Activated CD4-positive, alpha-beta T cell treated with anti-CD3 and anti-CD28 coated beads, Interleukin-2, amount 50 U/mL, for 48 hours (primary cell): ENCODE measurements at places on chromosomes 5 and 9.

GRCh38 chr9:115099901-115100300, 18.1 kb downstream of the TNC start:
- no peak for DNase-seq

DNA sequence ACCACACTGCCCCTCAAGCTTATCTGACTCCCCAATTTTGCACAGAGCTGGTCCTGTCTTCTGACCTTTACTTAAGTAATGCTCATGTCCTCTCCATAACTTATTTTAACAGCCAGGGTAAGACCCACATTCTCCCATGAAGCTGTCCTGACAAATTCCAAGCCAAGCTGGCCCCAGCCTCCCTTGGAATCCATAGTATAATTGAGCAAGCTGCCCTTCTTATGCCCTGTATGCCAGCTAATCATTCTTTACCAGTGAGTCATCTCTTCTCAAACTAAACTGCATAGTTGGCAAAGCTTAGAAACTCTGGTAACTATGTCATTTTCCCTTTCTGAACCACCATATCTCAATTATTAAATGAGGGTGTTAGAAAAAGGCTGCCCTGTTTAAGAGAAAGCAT, 92.4 kb downstream of the NFIB start:
- no peak for DNase-seq

DNA sequence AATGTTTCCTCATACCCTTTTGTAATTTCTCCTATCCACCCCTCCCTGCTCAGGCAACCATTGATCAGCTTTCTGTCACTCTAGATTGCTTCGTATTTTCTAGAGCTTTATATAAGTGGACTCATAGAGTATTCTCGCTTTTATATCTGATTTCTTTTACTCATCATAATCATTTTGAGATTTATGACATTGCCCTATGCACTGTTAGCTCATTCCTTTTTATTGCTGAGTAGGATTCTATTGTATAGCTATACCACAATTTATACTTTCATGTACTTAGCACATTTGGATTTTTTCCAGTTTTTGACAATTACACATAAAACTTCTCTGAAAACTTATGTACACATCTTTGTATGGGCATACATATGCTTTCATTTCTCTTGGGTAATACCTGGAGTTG, 68.9 kb downstream of the MEGF10 start:
- no peak for DNase-seq

DNA sequence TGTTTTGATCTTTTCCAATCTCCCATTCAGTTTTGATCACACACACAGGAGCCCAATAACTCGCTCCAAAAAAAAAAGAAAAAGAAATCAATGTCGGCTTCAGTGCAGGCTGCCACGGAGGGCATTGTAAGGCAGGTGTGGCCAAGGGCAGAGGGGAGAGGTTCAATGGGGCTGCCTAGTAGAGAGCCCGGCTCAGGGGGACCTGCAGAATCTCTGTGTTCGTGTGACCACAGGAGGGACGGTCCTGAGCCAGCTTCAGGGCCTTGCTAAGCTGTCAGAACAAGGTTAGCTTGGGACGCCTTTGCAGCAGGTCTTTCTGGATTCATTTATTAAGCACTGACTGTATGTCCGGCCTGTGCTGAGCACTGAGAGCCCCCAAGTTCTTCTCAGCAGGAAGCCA, 22.2 kb downstream of the OLFM1 start:
- DNase-seq: no peak

- DNase-seq: no peak
Measured at GRCh38 chr9:7671847-7672246, 127.7 kb downstream of the DMAC1 start.

DNA sequence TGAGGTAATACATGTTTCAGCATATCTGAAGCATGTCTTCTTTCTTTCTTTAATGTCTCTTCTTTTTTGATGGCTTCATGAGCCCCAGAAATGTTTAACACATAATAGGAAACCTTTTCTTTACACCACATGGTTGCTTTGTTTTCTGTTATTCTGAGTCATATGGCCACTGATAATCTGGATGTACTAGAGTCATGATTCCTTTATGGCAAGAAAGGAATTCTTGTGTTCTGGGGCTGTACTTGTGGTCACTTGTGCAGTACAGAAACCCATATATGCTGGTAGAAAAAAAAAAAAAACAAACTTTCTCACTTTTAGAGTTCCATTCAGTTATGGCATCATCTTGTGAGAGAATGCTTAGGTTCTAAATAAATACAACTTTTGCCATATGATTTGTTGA, 1669.3 kb upstream of the CDH9 start:
- DNase-seq: no peak

DNA sequence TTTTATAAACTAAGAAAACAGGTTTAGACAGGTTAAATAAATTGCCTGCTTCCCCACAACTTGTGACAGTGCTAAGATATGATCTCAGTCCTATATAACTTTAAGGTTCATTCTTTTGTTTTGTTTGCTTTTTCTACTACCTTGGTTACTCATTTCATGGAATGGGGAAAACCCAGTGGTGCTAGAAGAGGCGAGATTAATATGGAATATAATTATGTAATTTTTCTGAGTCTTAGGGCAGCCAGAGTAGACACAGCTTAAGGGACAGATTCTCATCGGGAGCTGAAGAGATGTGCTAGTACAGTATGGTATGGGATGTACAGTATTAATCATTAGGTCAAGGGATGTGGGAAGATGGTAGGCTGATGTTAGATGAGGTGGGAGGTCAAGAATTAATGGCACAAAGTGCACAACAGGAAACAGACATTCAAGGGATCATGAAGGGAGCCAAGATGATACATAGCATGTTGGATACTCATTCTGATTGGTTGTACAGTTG, 6.2 kb downstream of the TRIM32 start:
- no peak for DNase-seq
